ENCODE measurements at places on chromosomes 11 and 22.

- no peak for DNase-seq
Observed at GRCh38 chr11:125435461-125436238, 60.4 kb downstream of the FEZ1 start.

DNA sequence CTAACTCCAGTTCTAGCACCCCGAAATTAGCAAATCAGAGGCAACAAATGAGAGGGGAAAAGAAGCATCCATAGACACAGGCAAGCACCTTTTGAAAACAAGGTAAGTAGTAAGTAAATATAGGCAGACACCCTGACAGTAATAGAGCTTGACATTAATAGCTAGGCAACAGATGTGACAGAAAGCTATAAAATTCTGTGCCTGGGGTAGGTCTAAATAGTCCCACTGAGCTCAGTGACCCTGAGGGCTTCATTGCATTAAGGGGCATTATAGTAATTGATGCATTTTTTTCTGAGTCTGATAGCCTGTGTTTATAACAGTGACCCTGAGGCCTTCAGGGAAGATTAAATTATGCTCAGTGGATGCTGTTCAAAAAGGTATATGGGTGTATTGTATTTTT, 197.1 kb downstream of the HIPK3 start:
- DNase-seq: no peak

DNA sequence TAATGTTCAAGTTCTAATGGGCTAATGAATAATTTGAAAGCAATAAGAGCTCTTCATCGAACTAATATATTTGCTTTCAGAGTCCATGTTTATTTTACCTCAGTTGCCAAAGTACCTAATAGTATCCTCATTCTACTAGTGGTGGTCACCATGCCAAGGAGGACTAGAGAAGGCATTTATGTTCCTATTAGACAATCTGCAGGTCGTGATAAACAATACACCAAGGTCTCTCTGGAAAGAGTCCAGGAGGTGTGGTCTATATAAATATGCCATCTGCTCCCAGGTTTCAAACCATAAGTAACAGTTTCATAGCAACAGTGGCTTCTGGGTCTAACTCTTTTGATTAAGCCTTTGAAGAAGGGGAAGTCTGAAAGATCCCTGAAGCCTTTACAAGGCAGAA, 42.9 kb downstream of the ARFGAP3 start:
- DNase-seq: no peak

DNA sequence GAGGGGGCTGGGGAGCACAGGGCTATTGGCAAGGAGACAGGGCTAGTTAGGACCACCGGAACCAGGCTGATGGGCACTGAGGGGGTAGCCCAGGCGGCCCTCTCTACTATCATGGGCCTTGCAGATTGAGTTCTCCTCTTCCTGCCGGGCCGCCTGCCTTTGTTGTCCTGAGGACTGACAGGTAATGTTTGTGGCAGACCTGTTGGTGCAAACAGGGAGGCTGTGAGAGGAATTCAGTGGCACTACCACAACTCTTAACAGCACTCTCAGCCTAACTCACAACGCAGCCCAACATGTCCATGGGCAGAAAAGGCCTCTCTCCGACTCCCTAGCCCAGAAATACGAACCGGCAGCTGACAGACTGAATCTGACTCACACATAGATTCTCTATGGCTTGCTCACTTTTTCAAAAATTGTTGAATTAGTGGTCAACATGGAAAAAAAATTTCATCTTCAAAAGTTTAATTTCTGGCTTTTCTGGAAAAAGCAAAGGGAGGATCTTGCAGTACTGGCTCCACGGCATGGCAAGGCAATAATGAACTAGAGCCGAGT, 11.4 kb downstream of the KCNJ5 start:
- no peak for DNase-seq

DNA sequence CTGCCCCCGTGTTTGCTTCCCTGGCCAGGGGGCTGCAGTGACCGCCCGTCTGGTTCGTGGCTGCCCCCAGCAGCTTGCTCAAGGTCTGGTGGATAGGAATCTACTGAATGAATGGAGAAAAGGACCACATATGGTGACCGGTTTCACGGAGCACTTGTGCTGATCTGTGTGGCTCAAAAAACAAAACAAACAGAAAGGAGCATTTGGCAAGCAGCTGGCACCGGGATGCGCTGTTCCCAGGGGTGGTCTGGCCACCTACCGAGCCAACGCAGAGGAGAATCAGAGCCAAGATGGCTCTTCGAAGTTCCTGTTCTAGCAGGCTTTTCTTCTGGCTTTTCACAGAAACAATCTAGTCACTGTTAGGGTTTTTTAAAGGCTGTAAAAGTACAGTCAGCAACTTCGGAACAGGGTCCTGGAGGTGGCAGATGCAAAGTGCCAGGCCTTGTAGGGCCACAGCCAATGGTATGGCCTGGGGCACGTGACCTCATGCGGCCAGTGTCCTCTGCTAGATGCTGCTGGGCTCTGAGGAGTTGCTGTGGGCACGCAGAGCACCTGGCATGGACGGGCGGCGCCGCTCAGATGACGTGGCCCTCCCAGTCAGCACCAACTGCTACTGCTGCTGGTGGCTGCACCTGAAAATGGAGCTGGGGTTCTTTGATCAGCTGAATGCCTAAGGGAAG, 27.3 kb upstream of the PACSIN2 start:
- DNase-seq: no peak

DNA sequence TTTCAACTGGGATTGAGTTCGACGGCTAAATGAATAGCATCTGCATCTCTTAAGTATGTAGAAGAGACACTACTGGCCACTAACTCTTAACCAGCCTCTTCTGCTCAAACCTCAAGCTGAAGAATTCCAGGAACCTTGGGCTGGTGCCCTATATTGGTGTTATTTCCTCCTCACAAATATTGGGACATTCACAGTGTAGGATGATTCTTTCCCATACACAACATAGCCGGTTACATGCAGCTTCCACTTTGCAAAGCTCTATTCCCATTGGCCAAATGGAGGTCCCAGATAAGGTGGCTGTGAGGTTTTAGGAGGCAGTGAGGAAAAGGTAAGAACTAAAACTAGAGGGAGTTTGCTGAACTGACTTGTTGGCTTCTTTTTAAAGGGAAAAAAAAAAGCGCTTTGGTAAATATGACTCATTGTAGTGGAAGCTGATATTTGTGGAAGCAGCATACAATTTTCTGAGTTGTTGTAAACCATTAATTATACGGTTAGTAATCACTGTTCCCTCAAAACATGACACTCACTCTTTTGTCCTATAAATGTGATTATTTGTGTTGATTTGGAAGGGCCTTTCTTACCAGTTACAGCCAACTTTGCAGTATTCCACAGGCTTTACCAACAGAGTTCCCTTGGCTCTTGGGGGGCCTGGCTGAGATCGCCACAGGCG, 17.6 kb downstream of the C22orf31 start:
- no peak for DNase-seq

GRCh38 chr11:122737951-122738693, 82.6 kb downstream of the UBASH3B start:
- no peak for DNase-seq

- no peak for DNase-seq
Observed at GRCh38 chr11:118804094-118804493, 13.1 kb upstream of the DDX6 start.

- DNase-seq: no peak
Observed at GRCh38 chr11:85086504-85087284, 540.5 kb downstream of the DLG2 start.

- no peak for DNase-seq
Observed at GRCh38 chr11:47587039-47587716, 700 bp downstream of the FAM180B start.

- DNase-seq: no peak
Observed at GRCh38 chr22:45881524-45881875, 95.5 kb downstream of the WNT7B start.

DNA sequence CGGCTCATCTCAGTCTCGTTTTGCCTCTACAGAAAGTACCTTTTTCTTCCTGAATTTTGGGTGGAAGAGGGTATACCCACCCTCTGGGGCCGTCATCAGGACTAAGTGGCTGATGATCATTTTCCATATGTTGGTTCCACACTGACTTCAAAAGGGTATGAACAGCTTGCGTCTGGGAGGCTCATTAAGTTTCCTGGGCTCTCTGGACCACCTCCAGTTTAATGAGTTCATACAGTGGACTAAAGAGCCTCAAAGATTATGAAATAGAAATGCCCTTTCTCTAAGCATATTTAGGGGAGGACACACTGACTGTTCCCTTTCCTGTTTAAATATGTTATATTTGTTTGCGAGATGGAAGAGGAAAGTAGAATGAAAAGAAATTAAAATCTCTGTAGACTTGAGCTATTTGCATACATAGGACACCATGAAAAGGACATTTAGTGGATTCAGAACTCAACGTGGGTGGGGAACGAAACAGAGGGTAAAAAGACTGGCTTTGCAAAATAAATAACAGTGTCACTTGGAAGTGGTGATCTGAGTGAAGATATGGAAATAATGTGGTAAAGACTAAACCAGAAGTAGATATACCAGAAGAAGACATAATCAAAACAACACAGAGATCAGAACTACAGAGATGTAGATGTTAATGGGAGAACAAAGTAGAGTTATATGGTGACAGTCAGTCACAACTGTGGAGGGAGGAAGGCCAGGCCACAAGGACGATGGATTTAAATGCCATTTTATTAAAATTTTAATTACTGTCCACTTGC, 18.7 kb downstream of the LDLRAD3 start:
- no peak for DNase-seq

DNA sequence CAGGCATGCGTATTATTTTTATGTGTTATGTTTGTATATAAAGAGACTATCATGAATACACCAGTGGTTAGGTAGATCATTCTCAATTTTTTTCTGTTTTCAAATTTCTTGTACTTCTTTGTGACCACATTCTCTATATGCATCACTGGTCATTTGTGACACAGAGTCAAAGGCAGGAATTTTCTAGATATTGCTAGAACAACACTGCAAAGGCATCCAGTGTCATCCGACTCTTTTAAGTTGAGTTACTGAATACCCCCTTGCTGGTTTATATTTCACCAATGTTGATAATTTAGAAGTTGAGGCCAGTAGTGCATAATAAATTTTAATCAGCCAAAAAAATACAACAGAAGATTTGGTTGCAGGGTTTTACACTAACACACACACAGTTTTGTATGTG, 351.8 kb downstream of the CASP12 start:
- no peak for DNase-seq

DNA sequence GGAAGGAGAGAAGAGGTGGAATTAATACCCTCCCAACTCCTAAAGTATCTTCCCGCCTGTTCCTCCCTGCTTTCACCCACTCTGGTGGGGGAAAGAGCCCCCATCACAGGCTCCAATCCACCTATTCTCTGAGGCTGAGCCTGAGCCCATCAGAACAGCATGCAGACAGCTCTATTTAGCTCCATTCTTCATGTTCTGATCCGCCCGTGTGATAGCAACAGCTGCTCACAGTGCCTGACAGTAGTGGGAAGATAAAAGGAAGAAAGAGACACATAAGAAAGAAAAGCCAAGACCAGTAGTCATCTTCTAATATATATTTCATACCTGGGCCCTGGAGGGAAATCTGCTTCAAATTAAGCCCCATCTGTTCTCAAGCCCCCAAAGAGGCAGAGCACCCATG, 80.3 kb upstream of the AKIP1 start:
- DNase-seq: no peak

DNA sequence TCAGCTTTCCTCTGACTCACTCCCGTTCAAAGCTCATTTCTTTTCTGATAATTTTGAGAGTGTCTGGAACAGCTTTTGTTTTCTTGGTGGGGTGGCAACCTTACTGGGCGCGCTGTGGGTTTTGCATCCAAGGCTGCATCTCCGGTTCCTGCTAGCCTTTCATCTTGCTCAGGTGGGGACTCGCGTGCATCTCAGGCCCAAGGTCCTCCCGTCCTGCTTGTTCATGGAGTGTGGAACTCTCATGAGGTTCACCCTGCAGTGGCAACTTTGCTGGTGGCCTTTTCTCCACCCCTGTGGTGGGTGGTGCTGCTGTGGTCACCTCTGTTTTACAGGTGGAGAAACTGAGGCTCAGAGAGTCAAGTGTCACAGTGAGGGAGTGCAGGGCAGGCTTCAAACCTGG, 25.6 kb downstream of the MCM5 start:
- DNase-seq: no peak

DNA sequence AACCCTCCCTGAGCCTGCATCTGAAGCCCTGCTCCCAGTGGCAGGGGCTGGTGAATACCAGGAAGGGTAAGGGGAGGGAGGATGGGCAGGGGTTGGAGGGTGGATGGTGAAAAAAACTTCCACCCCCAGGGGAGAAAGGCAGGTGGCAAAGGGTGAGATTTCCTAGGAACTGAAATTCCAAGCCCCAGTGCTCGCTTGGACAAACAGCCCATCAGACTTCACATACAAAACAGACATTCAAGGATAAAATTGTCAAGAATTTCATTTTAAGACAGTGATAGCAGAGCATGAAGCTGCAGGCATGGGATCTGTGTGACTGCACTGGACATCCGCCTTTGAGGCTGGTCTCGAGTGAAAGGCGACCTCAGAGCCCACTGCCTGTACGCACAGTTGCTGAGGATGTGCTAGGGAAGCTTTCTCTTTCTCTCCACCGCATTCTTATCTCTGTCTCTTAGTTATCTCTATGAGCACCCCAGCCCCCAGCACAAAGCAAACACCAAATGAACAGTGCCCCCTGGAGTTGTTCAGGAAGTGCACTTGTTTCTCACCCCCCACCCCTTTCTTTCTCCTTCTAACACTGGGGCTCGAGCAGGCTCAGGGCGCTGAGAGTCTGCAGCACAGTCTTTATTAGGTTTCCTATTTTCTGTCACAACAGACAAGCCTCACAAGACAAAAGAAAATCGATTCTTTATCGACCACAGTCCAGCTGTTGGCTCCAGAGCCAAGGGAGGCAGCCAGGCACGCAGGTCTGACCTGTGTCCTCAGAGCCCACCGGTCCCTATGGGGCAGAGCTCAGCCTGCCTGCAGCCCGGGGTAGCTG, 237.3 kb upstream of the NCAM1 start:
- DNase-seq: no peak
